ENCODE measurements at places on chromosomes 5 and 9.
A peak's percentile ranks its signal among the peaks of the same experiment; 100 is the strongest.

DNA sequence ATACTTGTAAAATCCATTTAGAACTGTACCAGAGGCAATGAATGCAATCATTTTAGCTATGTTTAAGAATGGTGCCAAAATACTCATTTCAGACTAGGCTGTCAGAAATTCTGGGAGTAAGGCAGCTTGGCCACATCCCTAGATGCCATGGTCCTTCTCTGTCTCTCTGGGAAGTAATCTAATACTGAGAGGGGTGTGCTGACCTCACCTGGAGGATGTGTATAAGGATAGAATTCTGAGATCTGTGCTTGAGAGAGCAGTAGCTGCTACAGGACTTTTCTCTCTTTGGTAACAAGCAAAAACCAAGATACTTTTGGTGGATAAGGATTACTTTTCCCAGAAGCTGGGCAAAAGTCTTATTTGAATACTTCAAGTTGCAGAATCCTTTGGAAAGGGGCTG, 68.1 kb upstream of the MRPS30 start:
- DNase-seq, result peak; percentile 39

DNA sequence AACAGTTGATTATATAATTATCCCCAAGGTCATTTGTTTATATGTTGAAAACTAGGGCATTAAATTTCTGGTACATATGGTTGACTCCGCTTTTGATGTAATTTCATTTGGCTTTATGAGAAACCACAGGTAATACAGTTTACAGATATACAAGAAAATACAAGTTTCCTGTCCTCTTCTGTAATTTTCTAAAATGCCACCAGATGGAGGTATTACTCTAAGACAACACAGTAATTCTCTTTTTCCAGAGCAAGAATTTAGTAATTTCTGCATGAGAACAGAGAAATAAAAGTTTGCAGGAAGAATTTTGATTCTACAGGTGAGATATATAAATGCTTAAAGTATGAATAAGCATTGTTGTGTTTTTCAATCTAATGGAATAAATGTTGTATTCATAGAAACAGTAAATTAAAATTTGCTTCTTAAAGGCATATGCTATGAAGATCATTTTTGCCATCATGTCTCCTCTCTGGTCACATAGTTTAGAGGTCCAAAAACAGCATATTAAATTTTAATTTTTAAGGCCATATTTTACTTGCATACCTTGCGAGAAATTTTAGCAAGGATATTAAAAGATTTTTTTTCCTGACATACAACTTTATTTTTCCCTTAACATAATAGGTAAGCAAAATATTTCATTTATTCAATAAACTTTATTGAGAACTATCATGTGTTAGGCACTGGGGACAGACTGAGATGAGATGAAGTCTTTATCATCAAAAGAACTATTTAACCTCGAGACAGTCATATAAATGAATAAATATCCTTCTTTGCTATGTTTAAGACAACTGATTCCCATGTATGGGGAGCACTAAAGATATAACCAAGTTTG, 22.7 kb downstream of the CHD1 start:
- peak; percentile 59 for DNase-seq

GRCh38 chr5:89534331-89534730, 651.3 kb upstream of the MEF2C start:
- peak; percentile 36 for DNase-seq

- DNase-seq, result no peak
Observed at GRCh38 chr9:3541206-3541605, 15.4 kb upstream of the RFX3 start.

DNA sequence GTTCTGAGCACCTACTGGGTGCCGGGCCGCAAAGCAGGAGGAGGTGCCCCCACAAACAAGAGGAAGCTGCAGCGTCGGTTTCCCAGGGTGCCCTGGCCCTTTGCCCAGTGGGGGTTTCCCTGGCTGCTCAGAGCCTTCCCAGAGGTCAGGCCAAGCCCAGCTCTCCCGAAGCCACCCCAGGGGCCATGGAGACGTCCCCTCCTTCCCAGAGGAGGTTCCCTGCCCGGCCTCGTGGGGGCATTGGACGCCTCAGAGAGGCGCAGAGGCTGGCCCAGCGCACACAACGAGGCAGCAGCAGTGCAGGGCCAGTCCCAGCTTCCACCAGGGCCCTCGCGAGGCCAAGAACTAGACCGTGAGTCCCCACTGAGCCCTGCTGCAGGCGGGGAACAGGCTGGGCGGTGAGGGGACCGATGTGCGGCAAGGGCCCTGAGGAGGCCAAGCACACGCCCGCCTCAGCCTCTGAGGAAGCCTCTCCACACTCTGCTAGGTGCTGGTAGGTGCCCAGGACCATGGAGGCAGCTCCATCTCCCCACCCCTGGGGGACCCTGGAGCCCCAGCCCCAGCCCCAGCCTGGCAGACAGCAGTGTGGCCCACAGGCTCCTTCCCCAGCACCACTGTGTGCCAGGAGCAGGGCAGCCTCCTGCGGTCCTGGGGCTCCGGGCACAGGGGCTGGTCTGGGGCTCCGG, 7.0 kb downstream of the DIPK1B start:
- no peak for DNase-seq

DNA sequence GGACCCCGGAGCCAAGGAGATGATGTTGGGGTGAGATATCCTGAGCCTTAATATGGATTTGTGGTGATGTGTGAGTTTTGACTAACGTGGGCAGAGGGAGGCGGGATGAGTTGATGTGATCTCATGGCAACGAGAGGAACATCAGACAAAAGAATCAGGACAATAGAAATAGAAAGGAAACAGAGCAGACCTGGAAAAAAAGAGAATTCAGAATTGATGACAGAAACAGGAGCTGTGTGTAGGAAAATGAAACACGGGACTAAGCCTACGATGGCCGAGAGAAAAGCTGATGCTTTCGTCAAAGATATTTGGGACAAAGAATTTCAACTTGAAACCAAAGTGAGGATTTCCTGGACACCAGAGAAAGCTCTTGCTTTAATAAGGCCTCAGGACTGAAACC, 10.9 kb downstream of the PRKACG start:
- no peak for DNase-seq

DNA sequence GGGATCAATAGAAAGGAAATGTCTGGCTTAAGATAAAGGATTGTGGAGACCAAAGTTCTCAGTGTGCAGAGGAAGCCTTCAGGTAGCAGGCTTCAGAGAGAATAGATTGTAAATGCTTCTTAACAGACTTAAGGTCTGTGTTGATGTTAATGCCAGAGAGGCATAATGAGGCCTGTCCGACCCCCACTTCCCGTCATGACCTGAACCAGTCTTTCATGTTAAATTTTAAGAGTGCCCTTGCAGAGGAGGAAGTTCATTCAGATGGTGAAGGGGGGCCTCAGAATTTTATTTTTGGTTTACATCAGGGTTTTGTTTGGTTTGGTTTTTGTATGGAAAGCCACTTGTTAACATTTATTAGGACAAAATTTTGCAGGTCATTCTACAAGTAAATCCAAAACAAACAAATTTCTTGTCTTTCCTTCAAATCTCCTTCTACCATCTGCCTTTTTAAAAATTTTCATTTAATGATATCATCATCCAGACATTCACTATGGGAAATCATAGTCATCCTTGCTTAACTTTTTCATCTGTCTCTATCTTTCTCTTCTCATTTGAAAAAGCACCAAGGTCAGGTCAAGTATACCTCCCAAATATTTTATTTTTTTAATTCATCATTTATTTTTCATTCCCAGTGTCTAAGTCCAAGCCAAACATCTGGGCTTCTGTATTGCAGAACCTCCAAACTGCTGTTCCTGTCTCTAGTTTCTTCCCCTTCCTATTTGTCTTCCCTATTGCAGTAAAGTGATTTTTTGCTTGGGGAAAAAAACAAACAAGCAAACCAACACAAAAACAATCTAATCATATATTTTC, 6.9 kb upstream of the ABCA1 start:
- DNase-seq, result no peak

- no peak for DNase-seq
Observed at GRCh38 chr9:83198371-83198770, 135.4 kb upstream of the RASEF start.
